NCI-H774 (cell line): ENCODE measurements at places on chromosomes 7 and 10.

DNA sequence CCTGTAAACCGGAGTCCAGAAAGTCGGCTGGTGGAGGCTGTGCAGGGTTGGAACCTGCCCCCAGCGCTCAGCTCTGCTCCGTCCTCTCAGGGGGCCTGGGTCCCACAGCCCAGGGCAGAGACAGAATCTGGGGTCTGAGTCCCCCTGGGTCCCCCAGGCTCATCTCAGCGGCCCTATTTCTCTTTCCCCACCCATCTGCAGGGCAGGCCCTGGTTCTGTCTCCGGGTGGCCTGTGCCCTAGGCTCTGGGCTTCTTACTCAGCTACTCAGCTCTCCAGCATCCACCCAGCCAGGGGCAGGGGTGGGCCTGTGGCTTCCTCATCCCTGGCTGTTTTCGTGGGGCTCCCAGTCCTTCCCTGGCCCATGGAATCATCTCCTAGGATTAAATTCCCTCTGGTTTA is 183.4 kb downstream of the ADARB2 start:
- DNase-seq = no peak

DNA sequence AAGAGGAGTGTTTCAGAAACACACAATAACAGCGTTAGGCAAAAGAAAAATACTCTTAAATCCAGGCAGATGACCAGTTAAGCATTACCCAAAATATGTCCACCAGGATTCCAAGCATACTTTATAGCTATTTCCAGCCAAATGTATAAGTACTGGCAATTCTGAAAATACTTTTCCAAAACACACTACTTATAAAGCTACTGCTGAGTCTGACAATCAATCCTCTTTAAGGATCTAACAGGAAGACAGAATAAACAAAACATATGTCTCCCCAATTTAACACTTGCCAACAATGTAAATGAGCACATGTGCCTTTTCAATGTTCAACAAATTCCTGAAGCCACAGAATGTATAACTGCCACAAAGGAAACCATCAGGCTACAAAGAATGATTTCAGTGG is 370.9 kb downstream of the SORCS1 start:
- DNase-seq = no peak

- DNase-seq = no peak
Observed at GRCh38 chr7:104982308-104983075, 31.5 kb upstream of the KMT2E start.

DNA sequence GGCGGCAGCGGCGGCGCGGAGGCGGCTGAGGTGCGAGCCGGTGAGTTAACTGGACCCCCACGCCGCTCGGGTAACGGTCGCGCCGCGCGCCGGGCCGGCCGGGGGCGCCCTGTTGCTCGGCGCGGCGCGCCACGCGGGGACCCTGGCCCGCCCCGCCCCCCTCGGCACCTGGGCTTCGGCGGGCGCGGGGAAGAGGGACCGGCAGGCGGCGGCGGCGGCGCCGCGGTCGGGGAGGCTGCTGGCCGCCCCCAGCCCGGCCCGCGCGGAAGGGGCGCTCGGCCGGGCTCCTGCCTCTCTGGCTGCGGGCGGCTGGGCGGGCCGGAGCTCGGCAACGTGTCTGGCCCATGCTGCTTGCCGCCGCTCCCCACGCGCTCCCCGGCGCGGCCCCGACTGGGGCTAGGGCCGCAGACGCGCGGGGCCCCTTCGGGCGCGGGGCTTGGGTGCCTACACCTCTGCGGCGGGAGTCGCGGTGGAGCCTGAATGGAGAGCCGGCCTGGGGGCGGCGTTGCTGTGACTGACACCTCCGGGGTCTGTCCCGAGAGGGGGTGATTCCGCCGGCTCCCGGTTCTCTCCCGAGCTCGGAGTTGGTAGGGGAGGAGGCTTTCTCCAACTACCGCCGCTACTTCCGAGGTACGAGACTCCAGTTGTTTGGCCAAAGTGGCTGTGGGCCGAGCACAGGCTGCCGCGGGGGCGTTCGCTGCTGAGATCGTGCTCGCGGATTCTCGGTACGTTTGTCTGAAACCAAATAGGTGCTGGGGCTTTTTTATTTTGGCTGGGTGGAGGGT is 494 bp downstream of the PALS2 start:
- peak; percentile 62 for DNase-seq

GRCh38 chr7:146937836-146938235 is 821.2 kb downstream of the CNTNAP2 start:
- DNase-seq = no peak

DNA sequence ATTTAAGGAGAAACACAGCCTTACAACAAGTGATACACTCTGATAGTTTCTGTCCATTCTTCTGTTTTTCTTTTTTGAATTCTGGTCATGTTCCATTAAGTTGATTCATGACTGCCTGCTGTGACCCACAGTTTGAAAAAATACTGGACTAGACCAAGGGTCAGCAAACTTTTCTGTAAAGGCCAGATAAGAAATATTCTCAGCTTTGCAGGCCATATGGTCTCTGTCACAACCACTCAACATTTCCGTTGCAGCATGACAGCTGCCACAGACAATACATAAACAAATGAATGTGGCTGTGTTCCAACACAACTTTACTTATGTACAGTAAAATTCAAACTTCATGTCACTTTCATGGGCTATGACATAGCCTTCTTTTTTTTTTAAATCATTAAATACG is 156.7 kb downstream of the PLXNA4 start:
- DNase-seq = no peak

DNA sequence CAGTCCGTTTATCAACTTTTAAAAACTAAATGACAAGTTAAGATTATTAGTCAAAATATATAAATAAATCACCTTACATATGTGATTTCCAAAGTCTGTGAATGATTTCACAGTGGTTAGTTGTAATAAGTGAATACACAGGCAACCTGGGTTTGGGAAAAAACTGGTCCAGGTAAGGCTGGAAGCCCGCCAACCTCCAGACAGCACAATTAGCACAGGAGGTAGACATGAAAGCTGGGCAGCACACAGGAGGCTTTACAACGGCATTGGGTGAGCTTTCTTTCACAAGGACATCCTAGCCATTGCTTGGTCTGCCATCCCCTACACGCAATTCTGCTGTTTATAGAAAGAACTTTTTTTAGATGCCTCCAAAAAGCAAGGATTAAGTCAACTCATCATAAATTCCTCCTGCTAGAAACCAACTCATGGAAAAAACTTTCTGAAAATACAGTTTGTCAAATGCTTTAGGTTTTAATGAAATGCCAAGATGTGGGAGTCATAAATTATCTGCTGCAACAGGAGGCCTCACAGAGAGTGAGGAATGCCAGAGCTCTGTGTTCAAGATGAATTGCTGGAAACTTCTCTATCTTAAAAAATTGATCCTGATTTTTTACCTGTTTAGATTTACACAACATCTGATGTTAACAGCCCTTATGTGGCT is 346.8 kb upstream of the NFE2L3 start:
- no peak for DNase-seq

DNA sequence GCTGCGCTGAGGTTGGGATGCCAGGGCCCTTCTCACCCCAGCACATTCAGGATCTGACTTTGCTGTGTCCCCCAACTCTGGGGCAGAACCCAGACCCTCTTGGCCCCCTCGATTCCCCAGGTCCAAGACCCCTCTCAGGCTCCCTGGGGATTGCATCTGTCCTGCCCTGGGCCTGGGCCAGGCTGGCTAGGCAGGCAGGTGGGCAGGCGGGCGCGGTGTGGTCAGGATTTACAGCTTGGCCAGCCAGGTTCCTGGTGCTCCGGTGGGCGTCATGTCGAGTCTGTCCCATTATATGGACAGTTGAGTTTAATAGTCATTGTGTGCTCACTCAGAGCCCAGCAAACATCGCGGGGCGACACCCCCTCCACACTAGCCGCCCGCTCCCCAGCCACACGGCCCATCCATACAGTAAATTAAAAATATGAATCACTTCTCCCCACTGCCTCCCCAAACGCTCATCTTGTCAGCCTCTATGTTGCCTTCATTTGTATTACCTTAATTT is 23.5 kb downstream of the POLL start:
- DNase-seq = no peak

- DNase-seq = peak; percentile 41
Observed at GRCh38 chr10:30671026-30671616, 41.6 kb upstream of the LYZL2 start.

- no peak for DNase-seq
Observed at GRCh38 chr10:63921908-63922467, 400.8 kb downstream of the REEP3 start.

- DNase-seq = no peak
Observed at GRCh38 chr7:4665661-4666060, 16.4 kb upstream of the FOXK1 start.

GRCh38 chr10:129956876-129957673 is 7.0 kb downstream of the EBF3 start:
- no peak for DNase-seq

DNA sequence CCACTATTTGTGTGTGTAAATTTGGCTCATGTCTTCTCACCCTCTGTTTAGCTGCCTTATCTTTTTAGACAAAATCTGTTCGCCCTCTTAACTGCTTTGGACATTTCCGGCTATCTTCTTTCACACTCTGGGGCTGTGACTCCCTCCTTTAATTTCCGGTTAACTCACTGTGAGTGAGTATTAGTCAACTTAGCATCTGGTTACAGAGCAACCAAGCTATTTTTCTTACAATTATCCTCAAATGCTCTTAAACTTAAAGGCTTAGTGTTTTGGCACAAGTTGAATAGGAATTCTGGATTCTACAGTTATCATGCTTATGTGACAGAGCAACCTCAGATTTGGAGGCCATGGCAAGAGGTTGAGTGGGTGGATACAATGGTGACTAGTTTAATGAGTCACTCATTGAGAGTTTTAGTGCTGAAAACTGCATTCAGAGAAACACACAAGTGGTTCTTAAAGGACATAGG is 177.6 kb upstream of the SEMA3A start:
- DNase-seq = no peak

- DNase-seq = peak; percentile 69
Observed at GRCh38 chr7:50531401-50531911, 33.7 kb downstream of the DDC start.
